ENCODE measurements at places on chromosomes 1 and 21. TPM values are rescaled to one million over a fixed set of nuclear protein-coding genes. Genes with fewer than 3 reads are reported as not detected.

DNA sequence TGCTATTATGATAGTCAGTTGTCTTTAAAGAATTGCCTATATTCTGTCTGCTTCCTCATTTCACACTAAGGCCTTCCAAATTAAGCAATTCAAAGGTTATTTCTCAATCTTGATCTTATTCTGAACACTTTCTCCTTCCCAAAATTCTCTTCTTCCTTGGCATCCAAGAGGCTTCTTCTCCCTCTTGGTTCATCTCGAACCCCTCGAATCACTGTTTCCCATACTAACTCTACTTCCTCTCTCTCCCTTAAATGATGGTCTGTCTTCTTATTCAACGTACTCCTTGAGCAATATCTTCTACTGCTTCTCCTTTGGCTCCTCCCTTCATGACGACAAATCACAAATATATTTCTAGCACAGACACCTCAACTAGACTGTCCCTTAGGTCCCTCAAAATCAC, 4.5 kb downstream of the COPA start:
- no peak for DNase-seq

Gene PTPRC
- total RNA-seq, result not detected

DNA sequence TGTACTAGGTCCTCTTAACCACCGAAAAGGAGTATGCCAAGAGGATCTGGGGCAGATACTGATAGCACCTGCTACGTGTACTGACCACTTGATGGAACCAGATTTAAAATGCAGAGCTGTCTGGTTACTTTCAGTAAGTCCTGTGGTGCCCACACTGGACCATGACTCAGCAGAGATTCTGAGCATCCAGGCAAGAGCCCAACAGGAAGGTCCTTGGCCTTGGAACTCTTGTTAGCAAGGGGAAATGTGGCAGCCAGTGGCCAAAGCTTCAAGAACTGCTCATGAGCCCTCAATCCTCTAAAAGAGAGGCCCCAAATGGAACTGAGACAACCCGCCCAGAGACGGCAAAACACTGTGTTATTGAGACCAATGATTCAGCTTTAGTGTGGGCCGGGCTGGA, 4.2 kb upstream of the GJB5 start:
- no peak for DNase-seq

- no peak for DNase-seq
Measured at GRCh38 chr1:178023181-178023618, 53.3 kb upstream of the SEC16B start.

Gene SAMSN1
- total RNA-seq, result not detected

DNA sequence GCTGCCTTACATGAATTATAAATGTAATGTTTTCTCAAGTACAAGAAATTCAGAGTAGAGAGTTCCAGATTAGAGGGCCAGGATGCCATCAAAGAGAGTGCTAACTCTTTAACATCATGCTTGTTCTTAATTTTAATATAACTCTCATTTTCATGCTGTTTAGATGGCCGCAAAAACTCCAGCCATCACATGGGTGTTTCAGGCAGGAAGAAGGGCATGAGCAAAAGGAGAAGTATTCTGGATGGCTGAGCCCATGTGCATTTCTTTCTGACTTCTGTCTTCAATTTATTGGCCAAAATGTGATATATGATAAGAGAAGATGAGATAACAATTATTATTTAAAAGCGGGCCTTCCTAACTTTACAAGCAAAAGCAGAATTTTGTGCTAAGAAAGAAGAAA, 1328.6 kb downstream of the MRPL39 start:
- no peak for DNase-seq

Gene PTPN7
- total RNA-seq, result not detected

Gene GBP6
- total RNA-seq, result not detected

Gene HNRNPCL2
- not detected for total RNA-seq

Gene DDR2
- total RNA-seq, result 245 TPM

DNA sequence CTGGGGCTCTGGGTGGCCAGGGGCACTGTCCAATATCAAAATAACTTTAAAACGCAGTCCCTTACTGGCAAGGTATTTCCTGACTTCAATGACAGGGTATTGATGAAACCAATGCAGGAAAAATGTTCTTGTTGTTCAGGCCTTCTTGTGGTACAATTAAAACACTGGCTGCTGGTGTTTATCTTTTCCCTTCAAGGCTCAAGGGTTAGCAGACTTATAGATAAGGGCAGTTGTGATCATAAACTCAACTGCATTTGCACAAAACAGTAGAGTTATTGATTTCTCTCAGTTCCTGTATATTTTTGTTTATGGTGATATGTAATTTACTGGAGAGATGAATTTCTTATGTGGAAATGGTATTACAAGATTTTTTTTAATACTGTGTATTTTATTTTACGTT, 2.7 kb upstream of the CD84 start:
- no peak for DNase-seq

Gene TAS1R1
- not detected for total RNA-seq

DNA sequence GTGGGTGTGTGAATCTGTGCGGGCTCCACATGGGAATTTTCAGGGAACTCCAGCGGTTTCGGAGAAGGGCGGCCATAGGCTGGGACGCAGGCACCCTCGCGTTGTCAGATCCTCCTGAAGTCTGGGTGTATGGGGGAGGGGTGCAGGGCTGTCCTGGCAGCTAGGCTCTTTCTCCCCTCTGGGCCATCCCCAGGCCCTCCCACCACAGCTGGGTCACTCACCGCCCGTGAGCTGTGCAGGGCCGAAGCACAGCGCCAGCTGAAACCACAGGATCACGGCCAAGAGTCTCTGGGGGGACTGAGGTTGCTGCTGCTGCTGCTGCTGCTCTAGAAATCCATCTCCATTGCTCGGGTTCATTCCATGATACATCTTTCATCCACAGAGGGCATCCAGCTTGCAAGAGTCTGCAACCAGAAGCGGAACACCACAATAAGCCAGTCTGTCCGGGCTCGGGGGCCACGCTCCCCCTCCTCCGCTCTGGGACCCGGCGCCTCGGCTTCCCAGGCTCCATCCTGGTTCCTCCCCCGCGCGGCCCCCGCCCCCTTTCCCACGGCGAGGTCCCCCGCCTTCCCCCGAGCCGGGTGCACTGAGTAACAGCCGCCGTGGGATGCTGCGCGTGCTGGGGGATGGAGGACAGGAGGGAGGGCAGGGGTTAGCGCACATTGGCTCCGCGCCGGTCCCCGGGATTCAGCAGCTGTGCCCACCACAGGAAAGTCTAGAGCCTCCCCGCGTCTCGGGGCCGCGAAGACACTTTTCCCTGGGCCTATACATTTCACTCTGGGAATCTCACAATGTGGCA, 720 bp downstream of the SUSD4 start:
- DNase-seq, result peak; percentile 26

Gene LINGO4
- not detected for total RNA-seq

GRCh38 chr1:183363972-183364371, 54.2 kb downstream of the NMNAT2 start:
- no peak for DNase-seq

GRCh38 chr1:15616373-15617172, 685 bp upstream of the DDI2 start:
- peak; percentile 45 for DNase-seq

- no peak for DNase-seq
Measured at GRCh38 chr1:56625819-56626440, 19.2 kb upstream of the PRKAA2 start.

Gene GABPB2
- total RNA-seq, result 11.9 TPM

GRCh38 chr1:235127732-235128455, 743 bp downstream of the TOMM20 start:
- DNase-seq, result no peak

DNA sequence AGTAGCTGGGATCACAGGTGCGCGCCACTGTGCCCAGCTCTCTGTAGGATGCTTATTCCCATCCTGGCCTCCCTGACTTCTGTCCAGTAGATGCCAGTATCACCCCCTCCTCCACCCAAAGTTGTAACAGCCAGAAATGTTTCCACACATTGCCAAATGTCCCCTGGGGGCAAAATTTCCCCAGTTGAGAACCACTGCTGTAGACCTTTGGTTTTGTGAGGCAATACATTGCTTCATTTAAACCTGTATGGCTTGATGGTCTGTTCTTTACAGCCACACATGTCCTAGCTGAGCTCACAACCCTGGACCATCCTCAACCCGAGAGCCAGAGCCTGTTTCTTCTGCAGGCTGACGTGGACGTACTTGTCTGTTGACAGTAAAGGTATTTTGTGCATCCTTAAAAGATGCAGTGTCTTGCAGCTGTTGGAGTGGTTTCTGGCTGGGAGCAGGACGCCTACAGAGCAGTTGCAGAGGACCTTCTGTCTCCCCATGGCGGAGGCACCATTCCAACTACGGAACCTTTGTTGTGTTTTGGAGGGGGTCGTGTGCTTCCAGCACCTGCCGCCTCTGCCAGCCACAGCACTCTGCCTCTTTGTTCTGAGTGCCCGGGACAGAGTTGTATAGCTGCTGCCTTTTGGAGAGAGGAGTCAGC, 26.6 kb downstream of the DOP1B start:
- DNase-seq, result no peak

- DNase-seq, result peak; percentile 30
Measured at GRCh38 chr1:62514746-62515423, 78.0 kb downstream of the USP1 start.

Gene LCE1B
- not detected for total RNA-seq

GRCh38 chr1:101162736-101163735, 73.8 kb upstream of the S1PR1 start:
- no peak for DNase-seq

Gene ADAMTS4
- total RNA-seq, result 0.72 TPM

DNA sequence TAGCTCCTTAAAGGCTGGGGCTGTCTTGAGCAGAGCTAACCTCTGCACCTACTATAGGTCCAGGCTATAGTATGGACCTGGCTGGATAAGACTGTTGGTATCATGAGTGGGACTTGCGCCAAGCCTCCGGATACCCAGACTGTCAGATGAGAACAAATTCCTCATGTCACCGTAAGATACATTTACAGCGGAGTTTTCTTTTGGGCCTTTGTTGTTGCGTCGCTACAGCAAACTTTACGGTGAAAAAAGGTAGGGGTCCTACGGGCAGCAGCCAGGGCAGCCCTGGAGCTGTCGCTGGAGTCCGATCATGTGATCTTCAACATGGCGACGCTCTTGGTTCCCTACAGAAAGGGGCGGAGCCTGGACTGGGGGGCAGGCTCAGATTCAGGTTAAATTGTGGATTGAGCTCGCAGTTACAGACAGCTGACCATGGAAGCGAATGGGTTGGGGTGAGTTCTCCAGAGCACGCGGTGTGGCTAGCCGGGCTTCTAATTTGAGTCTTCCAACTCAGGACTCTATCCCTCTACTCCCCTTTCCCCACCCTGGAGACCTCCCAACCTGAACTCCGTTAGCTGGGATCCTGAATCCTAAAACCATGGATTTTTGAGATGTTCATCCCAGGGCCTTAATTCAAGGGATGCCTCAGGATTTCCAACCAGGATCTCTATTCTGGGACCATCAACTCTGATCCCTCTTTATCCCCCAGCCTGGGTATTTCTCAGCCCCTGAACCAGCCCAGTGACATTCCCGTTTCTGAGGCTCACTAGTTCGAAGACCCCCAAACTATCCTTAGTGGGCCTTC, at the start of gene UROD:
UROD (plus strand) TSS at position 418 of the 802 bp plus-strand sequence; CDS start at position 430, 12 bp downstream.
- DNase-seq, result peak; percentile 96

Gene TBX15
- not detected for total RNA-seq

DNA sequence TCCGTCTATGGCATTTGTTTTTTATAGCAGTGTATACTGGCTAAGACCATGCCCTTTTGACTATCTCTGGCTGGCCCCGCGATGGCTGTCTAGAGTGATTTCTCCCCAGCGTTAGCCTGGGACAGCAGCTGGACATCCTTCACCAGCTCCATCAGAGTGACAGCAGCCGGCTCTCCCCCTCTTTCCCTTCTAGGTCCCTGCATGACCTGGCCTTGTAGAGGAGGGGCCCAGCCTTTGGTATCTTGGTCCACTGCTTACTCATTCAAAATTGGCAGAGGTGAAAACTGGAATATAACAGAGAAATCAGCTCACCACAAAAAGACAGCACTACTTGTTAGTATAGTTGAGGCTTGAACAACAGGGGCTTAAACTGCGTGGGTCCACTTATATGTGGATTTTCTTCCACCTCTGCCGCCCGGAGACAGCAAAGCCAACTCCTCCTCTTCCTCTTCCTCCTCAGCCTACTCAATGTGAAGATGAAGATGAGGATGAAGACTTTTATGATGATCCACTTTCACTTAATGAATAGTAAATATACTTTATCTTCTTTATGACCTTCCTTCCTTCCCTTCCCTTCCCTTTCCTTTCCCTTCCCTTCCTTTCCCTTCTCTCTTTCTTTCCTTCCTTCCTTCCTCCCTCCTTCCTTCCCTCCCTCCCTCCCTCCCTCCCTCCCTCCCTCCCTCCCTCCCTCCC, 29.4 kb upstream of the B3GALNT2 start:
- peak; percentile 12 for DNase-seq

Gene DNAH14
- 2.7 TPM for total RNA-seq

DNA sequence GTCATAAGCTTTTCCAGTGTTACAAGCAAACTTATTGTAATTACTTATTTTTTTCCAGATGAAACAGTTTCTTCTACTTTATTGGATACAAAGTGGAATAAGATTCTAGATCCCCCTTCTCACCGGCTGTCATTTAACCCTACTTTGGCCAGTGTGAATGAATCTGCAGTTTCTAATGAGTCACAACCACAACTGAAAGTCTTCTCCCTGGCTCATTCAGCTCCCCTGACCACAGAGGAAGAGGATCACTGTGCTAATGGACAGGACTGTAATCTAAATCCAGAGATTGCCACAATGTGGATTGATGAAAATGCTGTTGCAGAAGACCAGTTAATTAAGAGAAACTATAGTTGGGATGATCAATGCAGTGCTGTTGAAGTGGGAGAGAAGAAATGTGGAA, 95.5 kb downstream of the ZFYVE9 start:
- peak; percentile 86 for DNase-seq

- DNase-seq, result no peak
Measured at GRCh38 chr21:14685568-14685967, 139.5 kb upstream of the SAMSN1 start.

- DNase-seq, result peak; percentile 9
Measured at GRCh38 chr1:168728473-168729404, at the start of gene DPT. Gene DPT (minus strand): TSS chr1:168729206. CDS start chr1:168729174, 32 bp downstream.

Gene CAPN9
- total RNA-seq, result not detected

- no peak for DNase-seq
Measured at GRCh38 chr21:33411949-33412430, 8.8 kb downstream of the IFNGR2 start.

- no peak for DNase-seq
Measured at GRCh38 chr1:56113679-56114078, 465.7 kb downstream of the PLPP3 start.

GRCh38 chr1:200896531-200897196, 2.0 kb downstream of the INAVA start:
- no peak for DNase-seq

Gene CD1E
- not detected for total RNA-seq

- no peak for DNase-seq
Measured at GRCh38 chr1:221840511-221841243, 98.8 kb upstream of the DUSP10 start.

DNA sequence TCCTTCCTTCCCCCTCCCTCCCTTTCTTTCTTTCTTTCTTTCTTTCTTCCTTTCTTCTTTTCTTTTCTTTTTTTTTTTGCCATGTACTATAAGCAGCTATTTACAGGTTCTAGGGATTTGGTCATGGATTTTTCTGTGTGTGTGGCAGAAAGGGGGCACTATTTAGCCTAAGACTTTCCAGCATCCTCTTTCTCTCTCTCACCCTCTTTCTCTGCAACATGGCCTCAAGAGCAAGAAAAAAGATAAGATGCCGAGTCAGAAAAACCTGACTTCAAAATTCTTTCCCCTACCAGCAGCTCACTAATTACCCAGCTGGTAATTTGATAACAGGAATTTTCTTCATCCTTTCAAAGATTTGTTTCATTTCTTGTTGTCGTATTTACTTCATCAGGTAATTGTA, 458.3 kb upstream of the ADAMTS5 start:
- no peak for DNase-seq

All from IMR-90 (cell line).